ENCODE measurements at places on chromosomes 5 and 9.

DNA sequence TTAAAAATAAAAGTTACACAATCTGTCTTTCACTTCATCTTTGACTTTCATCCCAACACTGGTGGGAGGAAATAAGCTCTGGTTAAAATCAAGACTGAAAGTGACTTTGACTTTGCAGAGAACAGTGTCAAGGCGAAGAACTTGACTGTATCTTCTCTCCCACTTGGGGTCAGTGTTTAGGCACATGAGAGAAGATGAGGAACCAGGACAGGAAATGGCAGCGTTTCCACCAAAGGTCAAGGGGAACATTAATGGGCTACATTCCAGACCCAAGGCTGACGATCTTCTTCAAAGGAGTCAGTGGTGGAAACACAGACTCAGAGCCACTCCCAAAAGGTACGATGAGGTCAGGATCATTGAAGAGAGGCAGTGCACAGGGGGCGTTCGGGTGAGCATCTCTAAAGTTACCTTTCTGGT is 409.5 kb downstream of the ARHGEF28 start:
- no peak for DNase-seq

DNA sequence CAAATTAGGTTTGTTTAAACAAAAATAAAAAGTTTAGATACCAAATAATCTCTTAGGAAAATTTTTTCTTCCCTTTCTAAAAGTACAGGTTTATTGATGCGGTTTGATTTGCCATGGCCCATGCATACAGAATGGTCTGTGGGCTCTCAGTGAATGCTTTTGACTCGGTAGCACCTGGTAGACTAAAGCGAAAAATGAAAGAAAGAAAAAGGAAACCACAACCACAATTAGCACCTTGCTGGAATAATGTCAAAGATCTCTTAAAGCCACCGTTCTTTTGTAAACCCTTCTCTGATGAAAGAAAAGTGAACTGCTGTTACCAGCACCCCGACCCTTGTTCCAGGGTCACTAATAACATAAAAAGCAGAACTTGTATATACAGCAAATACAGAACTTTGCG is 157.9 kb downstream of the NFIB start:
- DNase-seq, result no peak

DNA sequence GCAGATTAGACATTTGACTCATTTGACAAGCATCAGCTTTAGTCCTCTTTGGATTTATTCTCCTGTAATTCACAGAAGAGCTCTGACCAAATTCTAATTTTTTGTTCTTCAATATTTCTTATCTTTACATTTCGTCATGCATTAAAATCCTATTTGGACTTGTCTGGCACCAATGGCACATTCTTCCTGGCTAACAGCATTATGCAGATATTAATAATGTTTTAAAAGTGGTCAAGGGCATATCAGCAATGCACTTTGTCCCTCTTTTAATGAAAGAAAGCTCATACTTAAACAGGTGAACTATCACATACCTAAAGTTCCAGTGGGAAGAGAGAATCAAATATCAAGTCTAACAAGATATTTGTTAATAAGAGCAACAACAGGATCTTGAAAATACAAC is 270.4 kb downstream of the ARL15 start:
- no peak for DNase-seq

DNA sequence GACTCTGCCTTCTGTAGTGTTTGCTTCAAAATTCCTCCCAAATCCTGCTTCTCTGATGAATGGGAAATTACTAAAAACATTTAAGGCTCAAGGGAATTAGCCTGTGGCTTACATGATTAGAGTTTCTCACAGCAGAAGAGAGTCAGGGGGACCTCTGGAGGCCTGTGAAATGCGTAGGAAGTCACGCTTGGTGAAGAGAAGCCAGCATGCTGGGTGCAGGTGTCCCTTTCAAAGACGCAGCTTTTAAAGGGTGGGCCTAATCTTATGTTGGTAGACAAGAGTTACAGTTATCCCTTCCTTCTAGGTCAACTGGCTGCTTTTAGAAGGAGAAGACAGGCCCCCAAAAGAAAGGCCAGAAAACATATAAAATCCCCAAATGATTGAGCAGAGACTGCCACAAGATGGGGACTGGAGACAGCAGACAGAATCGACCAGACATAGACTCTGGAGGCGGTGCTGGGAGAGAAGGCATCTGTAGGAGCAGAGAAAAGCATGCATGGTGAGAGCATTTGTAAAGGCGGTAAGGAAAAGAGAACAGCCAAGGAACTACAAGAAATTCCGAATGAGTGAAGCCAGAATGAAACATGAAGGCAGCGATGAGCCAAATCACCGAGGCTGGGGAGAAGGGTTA is 42.3 kb downstream of the B4GALT1 start:
- DNase-seq, result no peak

- DNase-seq, result no peak
These were observed 298.0 kb upstream of the PAPPA start for GRCh38 chr9:115855458-115856133.

GRCh38 chr5:60611099-60611740 is 88.7 kb downstream of the DEPDC1B start:
- DNase-seq, result no peak

GRCh38 chr5:6510132-6510531 is 61.5 kb downstream of the UBE2QL1 start:
- no peak for DNase-seq

GRCh38 chr5:1321576-1321975 is 23.3 kb downstream of the CLPTM1L start:
- no peak for DNase-seq

Measured in activated CD4-positive, CD25-positive, alpha-beta regulatory T cell (primary cell).